ENCODE measurements at places on chromosomes 6 and 20.
A peak's percentile ranks its signal among the peaks of the same experiment; 100 is the strongest.

DNA sequence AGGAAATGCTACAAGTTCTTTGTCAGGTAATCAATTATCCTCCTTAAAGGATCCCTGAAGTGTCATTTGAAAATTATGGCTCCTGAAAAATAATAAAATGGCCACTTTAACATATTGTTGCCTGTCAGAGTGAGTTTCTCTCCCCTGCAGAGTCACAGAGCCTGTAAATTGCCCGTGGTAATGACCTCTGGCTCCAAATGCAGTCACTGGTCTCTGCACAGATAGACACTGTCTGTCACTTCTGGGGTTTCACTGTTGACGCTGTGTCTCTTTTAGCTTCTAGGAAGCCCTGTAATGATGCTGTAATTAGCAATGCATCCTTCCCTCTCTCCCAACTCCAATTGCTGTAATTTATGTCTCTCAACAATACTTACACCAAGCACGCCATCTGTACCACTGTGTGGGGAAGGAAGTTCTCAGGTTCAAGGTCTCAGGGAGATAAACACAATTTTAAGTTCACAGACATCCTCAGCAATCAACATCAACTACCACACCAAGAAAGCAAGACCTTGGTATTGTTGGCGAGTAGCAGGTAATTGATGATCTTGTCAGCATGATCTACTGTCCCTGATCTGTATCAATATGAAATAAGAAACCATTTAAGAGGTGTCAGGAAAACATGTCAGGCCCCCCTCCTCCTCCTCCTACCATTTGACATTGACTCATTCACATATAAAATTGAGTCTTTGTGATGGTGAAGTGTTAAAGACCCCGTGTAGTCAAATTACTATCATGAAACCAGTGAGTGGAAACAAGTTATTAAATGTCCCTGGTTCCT, 91.2 kb upstream of the SULF2 start:
- DNase-seq, result no peak

DNA sequence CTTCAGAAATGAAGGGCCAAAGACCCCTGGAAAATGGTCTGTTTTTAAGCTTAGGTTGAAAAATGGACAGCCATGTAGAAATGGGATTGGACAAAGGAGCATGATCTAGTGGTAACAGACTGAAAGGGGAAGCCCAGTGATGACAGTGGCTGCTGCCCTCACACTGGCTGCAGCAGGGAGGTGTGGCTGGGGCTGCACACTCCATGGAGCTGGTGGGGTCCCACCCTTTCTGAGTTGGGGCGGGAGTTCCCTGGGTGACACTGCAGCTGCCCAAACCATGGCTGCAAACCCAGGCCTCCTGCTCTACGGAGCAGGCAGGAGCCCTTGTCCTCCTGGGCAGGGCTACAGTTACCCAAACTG, 8.5 kb upstream of the PACSIN1 start:
- no peak for DNase-seq

- DNase-seq, result no peak
Measured at GRCh38 chr20:47784599-47785310, 526 bp downstream of the SULF2 start.

- peak; percentile 1 for DNase-seq
Measured at GRCh38 chr6:12483712-12484111, 193.6 kb downstream of the EDN1 start.

GRCh38 chr6:119231394-119231793, 118.2 kb downstream of the MAN1A1 start:
- no peak for DNase-seq

GRCh38 chr6:154247119-154247861, 109.3 kb downstream of the IPCEF1 start:
- peak; percentile 65 for DNase-seq

DNA sequence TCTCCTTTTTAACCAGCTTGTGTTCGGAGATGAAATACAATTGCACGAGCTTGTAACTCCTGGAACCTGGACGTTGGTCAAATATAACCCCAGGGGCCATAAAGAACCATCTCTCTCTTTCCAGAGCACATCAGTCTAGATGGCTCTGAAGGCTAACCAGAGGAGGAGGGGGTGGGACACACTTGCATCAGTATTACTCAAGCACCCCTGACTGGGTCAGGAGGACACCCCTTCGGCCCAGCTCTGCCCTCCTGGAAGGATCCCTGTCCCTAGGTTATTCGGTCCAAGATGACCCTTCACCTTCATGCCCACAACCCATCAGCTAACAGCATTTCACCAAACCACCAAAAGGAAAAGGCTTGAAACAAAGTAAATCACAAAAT, 67.1 kb downstream of the FYN start:
- no peak for DNase-seq

GRCh38 chr20:11350126-11351005, 567.3 kb upstream of the BTBD3 start:
- DNase-seq, result no peak

DNA sequence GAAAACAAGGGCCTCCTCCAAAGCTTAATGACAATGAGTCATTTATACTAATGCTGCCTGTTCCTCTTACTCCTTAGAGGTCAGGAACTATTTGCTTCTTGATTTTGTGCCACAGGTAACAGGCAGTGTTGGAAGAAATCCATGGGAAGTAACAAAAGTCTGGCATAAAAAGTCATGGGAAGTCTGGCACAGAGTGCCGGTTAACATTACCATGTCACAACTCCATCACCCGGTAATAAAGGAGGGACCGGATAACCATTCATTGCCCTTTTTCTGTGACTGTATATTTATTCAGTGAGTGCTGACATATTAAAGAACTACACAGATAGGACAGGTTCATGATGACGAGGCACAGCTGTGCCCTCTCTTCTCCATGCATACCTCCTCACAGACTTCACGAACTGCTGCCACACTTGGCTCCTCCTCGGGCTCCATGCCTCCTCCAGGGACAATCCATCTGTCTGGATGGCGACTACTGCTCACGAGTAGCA, 50.9 kb downstream of the NUDT3 start:
- DNase-seq, result no peak
